Inflammatory macrophage treated with lipopolysaccharide for 4 hours (primary cell): ENCODE measurements at places on chromosomes 1 and 21.

DNA sequence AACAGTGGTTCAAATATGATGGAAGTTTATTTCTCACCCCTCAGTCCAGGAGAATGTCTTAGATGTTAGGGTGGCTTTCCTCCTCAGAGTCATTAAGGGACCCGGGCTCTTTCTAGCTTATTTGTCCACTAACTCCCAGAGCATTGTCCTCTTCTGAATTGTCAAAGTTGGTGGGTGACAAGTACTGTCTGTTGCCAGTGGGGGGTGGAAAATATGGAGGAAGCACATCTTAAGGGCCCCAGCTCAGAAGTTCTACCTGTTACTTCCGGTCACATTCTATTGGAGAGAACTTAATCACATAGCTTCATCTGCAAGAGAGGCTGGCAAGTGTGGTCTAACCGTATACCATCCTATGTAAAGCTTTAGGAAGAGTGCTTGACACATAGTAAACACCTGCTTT, 7.1 kb downstream of the CLIC4 start:
- DNase-seq = no peak

DNA sequence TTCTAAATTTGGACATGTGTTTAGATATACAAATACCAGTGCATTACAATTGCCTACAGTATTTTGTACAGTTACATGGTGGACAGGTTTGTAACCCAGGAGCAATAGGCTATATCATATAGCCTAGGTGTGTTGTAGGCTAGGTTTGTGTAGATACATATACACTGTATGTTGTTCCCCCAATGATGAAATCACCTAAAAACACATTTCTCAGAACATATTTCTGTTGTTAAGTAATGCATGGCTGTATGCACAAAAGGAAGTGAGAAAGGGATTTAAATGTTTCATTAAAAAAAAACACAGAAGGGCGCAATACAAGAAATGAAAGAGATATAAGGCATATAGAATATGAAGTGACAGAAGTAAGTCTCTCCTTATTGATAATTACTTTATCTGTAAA, 32.0 kb downstream of the S100B start:
- peak; percentile 31 for DNase-seq

DNA sequence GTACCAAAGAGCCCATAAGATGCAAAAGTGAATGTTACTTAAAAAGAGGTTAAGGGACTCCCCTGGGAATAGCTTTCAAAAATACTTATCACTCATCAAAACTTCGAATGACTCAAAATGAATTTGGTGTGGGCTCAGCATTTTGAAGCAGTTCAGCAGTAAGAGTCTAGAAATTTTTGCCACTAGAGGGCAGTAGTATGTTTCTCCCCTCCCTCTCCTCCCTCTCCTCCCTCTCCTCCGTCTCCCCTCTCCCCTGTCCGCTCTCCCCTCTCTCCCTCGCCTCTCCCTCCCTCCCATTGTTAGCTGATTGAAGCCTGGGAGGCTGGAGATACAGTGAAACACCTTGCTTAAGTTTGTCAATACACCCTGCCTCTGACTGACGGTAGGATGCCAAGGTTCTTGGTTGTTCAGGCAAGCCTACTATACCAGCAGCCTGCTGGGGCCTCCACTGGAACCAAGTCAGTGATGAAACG, 70.8 kb upstream of the TENT5C start:
- DNase-seq = peak; percentile 49

GRCh38 chr1:5944154-5944842, 47.9 kb downstream of the NPHP4 start:
- DNase-seq = no peak

DNA sequence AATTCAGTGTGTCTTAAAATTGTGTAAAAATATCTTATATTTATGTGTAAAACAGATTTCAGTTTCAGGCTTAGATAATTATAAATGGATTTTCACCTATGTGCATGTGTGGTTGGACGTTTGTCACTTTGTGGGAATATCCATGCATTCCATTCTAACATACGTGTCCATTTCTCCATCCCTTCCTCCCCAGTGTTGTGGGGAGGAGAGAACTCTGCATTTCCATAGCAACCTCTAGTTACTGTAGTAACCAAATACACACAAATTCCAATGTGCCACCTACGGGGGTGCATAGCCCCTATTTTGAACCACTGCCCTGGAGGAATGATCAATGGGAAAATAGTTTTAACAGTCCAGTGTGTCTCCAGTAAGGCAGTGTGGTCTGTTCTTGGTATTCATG, 79.0 kb downstream of the RASAL2 start:
- no peak for DNase-seq

GRCh38 chr1:58497499-58497898, 49.0 kb downstream of the OMA1 start:
- peak; percentile 25 for DNase-seq

- no peak for DNase-seq
These were observed 205.6 kb upstream of the KAZN start for GRCh38 chr1:14392859-14393365.

GRCh38 chr1:181028615-181029014, 5.2 kb upstream of the MR1 start:
- DNase-seq = peak; percentile 24

GRCh38 chr1:191907121-191907520, 251.1 kb upstream of the RGS18 start:
- no peak for DNase-seq

DNA sequence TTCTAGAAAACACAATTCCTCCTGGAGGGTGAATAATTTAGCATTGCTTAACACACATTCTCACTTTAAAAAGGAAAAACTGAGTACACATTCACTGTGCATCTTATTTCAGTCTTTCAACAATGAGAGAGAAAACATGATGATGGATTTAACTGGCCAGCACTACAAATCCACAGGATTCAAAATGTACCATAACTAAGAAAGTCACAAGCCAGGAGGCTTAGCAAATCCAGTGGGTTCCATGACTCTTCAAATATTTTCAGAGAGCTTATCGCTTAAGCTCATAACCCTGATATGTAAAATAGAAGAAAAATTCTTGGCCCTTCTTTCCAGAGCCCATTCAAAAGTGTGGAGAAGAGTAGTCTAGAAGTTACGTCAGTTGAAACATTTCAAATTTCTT, 820.3 kb downstream of the LTN1 start:
- no peak for DNase-seq

- DNase-seq = no peak
These were observed 5.0 kb downstream of the PLPPR4 start for GRCh38 chr1:99269321-99269720.

DNA sequence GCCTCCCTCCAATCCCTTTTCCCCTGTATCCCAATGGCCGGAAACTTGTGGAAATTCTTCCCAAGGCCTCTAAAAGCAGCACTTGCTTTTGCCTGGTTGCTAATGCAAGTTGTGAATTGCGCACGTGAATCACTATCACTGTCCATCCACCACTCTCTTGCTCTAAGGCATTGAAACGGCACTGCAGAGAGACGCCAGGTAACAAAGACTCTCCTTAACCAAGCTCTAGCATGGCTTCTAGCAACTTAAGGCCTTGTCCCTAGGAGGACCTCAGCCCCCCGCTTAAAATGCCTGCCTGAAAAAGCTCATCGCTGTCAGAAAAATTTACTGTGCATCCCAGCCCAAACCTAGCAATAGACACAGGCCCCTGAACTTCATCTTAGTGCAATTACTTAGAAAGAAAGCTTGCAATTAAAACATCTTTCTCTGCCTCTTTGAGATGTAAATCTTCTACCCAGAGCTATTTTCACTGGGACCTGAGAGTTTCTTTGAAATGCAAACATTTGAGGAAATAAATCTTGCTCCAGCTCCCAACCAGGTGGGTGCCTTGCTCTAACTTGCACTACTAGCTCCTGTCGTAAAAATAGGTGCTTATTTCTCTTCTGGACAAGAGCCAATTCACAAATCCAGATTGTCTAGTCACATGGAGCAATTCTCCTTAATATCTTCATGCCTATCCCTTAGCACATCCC, 32.9 kb upstream of the ITLN2 start:
- DNase-seq = no peak

DNA sequence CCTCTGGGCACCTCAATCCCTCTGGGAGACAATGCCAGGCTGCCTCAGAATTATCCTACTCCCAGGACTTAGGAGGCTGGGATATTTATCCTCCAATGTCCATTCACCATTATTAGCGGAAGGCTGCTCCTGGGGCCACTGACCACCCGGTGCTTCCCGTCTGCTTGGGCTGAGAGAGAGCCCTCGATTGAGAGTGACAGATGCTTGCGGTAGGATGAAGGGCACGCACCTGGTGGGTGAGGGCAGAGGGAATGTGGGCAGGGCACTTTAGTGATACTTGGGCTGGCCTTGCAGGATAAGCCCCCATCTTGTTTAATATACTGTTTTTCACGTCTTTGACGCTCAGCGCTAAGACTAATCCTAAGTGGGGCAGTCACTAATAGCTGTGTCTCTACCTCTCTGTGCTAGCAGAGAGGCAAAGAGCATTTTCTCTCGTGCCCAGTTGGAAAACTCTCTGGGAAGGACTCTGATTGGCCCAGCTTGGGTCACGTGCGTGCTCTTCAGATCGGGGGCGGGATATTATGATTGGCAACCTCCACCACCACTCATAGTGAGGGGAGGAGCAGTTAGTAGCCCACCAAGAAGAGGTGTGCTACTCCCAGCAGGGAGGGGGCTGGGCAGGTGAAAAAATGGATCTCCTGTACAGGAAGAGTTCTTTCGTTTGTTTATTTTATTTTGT, 10.6 kb upstream of the PARS2 start:
- no peak for DNase-seq

GRCh38 chr1:7781923-7782495, 2.1 kb upstream of the PER3 start:
- peak; percentile 69 for DNase-seq

- peak; percentile 43 for DNase-seq
These were observed 29.5 kb downstream of the LDLRAP1 start for GRCh38 chr1:25572708-25573590.

GRCh38 chr21:31408301-31409088, 64.4 kb upstream of the TIAM1 start:
- peak; percentile 36 for DNase-seq

DNA sequence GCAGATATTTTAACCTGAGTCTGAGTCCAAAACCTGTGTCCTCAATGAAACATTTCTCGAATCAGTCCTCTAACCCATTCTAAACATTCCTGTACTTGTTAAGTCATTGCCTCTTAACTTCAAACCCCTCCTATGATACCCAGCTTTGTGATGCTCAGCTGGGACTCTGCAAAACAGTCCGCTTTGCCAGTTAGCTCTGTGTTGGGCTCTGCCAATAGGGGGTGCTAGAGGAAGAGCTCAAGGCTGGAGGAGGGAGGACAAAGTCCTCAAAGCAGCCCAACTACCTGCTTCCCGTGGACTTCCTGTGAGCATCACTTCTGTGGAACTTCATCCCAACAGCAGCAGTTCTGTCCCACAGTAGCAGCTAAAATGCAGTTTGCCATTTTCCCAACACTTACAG, 38.1 kb upstream of the SYT14 start:
- no peak for DNase-seq

GRCh38 chr1:246591047-246591446, 24.8 kb downstream of the CNST start:
- DNase-seq = no peak

GRCh38 chr1:114152089-114152507, 1.6 kb downstream of the SYT6 start:
- no peak for DNase-seq

- DNase-seq = no peak
These were observed 2.7 kb downstream of the PDIK1L start for GRCh38 chr1:26114165-26114927.

DNA sequence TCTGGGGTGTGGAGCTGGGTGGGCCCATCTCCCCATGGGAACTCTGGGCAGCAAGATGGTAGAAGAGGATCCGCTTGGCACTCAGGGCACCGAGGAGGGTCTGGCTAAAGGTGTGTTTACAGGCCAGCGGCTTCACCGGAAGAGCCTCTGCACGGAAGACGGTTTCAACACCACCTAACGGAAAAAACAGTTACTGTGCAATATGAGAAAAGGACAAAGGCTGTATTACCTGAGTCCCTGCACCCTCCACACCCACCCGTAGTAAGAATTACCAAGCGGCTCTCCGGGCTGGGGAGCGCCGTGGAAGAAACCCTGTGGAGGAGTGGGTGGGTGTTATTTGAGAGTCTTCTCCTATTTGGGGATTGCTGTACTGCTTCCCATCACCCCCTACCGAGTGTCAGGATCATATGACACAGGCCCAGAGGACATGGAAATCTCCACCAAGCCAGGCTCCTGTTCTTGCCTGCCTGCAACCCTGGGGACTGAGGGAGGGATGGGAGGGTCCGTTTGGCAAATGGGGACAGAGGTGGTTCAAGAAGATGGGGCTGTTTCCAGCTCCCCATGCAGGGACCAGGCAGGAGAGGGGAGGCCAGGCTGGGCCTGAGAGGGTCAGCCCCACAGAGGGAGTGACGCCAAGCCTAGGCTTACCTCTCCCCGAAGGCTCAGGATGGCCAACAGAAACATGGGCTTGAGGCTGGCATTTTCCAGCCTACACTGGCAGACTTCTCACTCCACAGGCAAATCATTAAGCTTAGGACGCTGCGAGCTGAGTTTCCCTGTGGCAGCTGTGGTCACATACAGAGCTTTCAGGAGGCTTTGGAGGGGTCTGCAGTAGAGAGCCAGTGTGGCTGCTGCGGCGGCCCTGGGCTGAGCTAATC, 203.5 kb upstream of the TMEM51 start:
- DNase-seq = no peak

- no peak for DNase-seq
These were observed 26.6 kb downstream of the EPHA2 start for GRCh38 chr1:16129316-16129715.

DNA sequence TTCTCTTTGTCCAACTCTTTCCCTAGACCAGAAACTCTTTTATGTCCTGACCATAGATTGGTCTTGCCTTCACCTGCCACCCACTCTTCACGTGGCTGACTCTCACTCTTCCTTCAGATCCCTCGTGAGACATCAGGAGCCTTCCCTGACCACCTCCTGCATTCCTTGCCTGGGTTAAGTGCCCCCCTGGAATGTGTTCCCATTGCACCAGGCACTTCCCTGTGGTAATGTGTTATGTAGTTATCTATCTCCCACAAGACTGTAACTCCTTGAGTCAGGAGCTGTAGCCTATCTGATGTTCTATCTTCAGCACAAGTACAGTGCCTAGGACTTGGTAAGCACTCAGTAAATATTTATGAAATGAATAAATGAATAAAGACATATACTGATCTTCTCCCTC, 111.2 kb upstream of the CTTNBP2NL start:
- DNase-seq = no peak

DNA sequence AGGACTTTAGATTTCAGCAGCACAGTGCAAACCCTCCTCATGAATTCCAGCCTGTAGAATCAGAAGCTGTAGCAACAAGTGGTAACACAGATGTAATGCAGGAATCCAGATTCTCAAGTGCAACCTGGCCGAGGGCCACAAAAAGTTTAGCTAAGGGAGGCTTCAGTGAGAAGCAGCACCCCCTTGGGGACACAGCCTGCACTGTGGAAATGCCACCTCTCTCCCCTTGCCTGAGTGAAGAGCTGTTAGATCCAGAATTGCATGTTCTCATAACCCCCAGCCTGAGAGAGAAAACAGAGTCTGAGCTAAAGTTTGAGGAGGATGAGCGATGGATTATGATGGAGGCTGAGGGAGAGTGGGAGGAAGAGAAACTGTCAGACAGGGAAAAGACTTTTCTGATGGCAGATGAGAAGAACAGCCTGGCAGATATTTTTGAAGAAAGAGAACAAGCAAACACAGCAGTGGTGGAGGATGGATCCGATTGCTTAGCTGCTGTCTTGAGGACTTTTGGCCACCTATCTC, 80.5 kb upstream of the BMP8A start:
- peak; percentile 38 for DNase-seq

- DNase-seq = peak; percentile 32
These were observed 97.8 kb downstream of the CD247 start for GRCh38 chr1:167420510-167420909.
